Posterior vena cava (tissue), 2 donors: ENCODE measurements at places on chromosomes 11 and 22. TPM values are rescaled to one million over a fixed set of nuclear protein-coding genes. Genes with fewer than 3 reads are reported as not detected.

CTNND1 gene
- total RNA-seq = 140 TPM

- DNase-seq = no peak
Measured at GRCh38 chr11:32267679-32268187, 167.6 kb downstream of the WT1 start.

GRCh38 chr11:69393865-69394233 lies 87.6 kb upstream of the LINC01488 start:
- DNase-seq = peak; percentile 73

GRCh38 chr11:130932086-130932712 lies 15.9 kb upstream of the SNX19 start:
- DNase-seq = no peak

LIMK2 gene
- total RNA-seq = 26.8 TPM

GRCh38 chr11:108788565-108789199 lies 123.8 kb downstream of the DDX10 start:
- DNase-seq = no peak
